ENCODE measurements at places on chromosomes 1 and 21. TPM values are rescaled to one million over a fixed set of nuclear protein-coding genes. Genes with fewer than 3 reads are reported as not detected.
A peak's percentile ranks its signal among the peaks of the same experiment; 100 is the strongest.

GRCh38 chr1:3160647-3161145, 91.7 kb downstream of the PRDM16 start:
- H3K4me3 ChIP-seq: no peak overlapping the region
- peak overlapping the region; percentile 72 for H3K27ac ChIP-seq
- no peaks in the 10 kb centered on the region for H3K36me3 ChIP-seq
- DNase-seq: no peak
- H3K27me3 ChIP-seq: peaks cover 25% of the 10 kb centered on the region
- H3K4me1 ChIP-seq: peaks cover 25% of the 10 kb centered on the region

DNA sequence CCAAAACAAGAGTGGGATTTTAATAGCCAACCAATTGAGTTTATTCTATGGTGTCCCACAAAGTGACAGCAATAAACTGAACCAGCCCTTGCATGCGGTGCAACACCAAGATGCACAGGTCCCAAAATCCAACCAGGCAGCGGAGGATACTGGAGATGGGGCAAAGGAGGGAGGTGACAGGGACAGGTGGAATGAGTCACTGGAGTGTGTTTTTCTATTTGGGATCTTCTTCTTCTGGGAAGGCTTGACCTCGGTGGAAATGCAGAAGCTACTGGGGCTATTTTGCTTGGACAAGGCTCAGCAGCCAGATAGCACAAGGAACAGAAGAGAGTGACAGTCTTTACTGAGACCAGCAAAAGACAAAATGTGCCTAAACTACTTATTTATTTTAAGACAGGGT, 97.5 kb downstream of the PLXNA2 start:
- H3K4me1 ChIP-seq: peaks cover 30% of the 10 kb centered on the region
- H3K27me3 ChIP-seq: no peaks in the 10 kb centered on the region
- no peaks in the 10 kb centered on the region for H3K36me3 ChIP-seq
- DNase-seq: no peak

DNA sequence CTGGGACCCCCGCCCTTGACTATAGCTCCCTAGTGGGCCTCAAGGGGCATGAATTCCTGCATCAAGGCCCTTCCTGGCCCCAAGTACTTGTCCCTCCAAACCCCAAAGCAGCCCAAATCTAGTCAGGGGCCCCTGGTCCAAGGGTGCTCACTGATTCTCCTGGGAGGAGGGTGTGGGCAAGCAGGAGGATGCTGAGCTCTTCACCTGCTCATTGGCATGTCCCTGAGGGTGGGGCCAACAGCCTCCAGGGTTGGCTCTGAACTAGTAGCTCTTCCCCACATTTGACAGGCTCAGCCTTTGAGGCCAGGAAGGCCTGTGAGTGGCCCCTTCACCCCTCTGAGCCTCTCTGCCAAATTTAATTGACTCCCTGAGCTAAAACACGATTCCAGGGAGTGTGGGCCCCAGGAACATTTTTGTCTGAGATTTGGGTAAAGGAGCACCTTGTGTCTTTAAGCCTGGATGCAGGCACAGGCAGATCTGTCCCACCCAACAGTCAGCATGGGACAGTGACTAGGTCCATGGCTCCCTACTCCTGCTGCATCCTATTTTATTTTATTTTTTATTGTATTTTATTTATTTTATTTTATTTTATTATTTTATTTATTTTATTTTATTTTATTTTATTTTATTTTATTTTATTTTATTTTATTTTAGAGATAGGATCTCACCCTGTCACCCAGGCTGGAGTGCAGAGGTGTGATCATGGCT, 11.0 kb upstream of the WNT9A start:
- H3K4me1 ChIP-seq: peaks cover 3% of the 10 kb centered on the region
- DNase-seq: peak; percentile 14
- H3K36me3 ChIP-seq: no peaks in the 10 kb centered on the region
- no peaks in the 10 kb centered on the region for H3K27me3 ChIP-seq
- H3K27ac ChIP-seq: no peak overlapping the region

Gene C4BPA
- 24.6 TPM for total RNA-seq

- no peaks in the 10 kb centered on the region for H3K4me1 ChIP-seq
- no peaks in the 10 kb centered on the region for H3K27me3 ChIP-seq
- no peak for DNase-seq
- no peak overlapping the region for H3K4me3 ChIP-seq
Measured at GRCh38 chr21:24127651-24128050, 1479.6 kb downstream of the MRPL39 start.

GRCh38 chr1:28751315-28752060, 14.7 kb downstream of the YTHDF2 start:
- peaks cover 16% of the 10 kb centered on the region for H3K36me3 ChIP-seq
- DNase-seq: no peak
- no peak overlapping the region for H3K27ac ChIP-seq

Gene HPCA
- total RNA-seq: not detected

- no peak overlapping the region for H3K4me3 ChIP-seq
- DNase-seq: no peak
- peaks cover 4% of the 10 kb centered on the region for H3K4me1 ChIP-seq
- no peaks in the 10 kb centered on the region for H3K27me3 ChIP-seq
- H3K27ac ChIP-seq: no peak overlapping the region
Measured at GRCh38 chr1:243475966-243476365, 220.1 kb downstream of the SDCCAG8 start.

- H3K4me3 ChIP-seq: no peak overlapping the region
- H3K27me3 ChIP-seq: peaks cover 4% of the 10 kb centered on the region
- no peak overlapping the region for H3K27ac ChIP-seq
- DNase-seq: no peak
- no peaks in the 10 kb centered on the region for H3K4me1 ChIP-seq
Measured at GRCh38 chr21:38631206-38631605, 132.9 kb upstream of the ERG start.

DNA sequence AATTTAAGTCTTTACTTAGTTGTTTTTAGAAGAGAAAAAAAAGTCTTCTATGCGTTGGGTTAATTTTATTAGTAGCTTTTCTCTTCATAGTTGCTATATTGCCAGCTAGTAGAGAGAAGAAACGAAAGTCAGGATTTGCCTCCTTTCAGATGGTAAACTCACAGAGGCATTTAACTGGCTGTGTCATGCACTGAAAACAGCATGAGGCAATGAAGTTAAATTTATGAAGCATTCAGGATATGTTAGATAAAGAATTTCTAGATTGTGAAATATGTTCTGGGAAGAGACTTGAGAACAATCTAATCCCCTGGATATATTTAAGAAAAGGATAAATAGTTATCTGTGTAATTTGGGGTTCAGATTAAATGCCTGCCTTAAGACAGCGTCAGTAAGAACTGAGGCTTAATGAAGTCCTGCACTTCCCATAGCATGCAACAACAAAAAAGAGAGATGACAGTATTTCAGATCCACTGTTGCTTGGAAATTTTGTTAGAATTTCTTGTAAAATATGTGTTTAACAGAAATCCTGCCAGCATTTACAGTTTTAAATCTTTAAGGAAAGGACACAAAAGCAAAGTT, 1.7 kb downstream of the ANGPTL1 start:
- H3K36me3 ChIP-seq: no peaks in the 10 kb centered on the region
- no peaks in the 10 kb centered on the region for H3K27me3 ChIP-seq
- peaks cover 32% of the 10 kb centered on the region for H3K4me1 ChIP-seq

- no peak overlapping the region for H3K4me3 ChIP-seq
- H3K36me3 ChIP-seq: no peaks in the 10 kb centered on the region
- DNase-seq: no peak
- peak overlapping the region; percentile 52 for H3K27ac ChIP-seq
Measured at GRCh38 chr1:234638832-234639799, 29.1 kb upstream of the IRF2BP2 start.

Gene FMN2
- total RNA-seq: 0.87 TPM

Gene CFHR4
- total RNA-seq: not detected

DNA sequence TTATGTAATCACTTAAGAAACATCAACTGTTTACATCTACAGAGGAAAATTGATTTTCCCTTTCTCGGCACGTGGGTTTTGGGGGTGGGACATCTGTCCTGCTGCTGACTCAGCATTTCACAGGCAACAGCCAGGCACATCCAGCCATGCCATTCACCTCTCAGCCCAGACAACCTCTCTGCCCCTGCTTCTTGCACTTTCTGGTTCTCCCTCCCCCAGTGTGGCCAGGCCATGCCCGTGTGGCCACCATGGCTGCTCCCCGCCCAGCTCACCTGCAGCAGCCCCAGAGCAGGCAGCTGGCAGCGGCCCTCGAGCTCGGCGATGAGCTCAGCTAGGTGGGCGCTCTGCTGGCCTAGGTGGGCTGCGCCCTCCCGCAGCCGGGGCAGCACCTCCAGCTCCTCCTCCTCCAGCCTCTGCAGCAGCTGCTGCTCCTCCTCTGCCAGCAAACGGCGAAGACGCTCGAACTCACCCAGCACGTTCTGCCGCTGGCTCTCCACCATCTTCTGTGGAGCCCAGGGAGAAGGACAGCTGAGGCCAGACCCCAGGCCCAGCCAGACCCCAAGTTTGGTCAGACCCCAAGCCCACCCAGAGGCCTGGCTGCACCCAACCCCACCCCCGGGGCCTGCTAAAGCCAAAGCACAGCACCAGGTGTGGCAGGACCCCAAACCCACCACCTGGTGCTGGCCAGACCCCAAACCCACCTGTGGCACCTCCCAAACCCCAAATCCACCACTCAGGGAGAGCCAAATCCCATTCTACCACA, 5.8 kb downstream of the TRIM11 start:
- peaks cover 52% of the 10 kb centered on the region for H3K4me1 ChIP-seq
- peaks cover 38% of the 10 kb centered on the region for H3K36me3 ChIP-seq
- H3K4me3 ChIP-seq: no peak overlapping the region

- H3K4me1 ChIP-seq: peaks cover 55% of the 10 kb centered on the region
- DNase-seq: peak; percentile 96
- H3K27me3 ChIP-seq: no peaks in the 10 kb centered on the region
- peak within 1 kb of the TSS; percentile 84 for H3K4me3 ChIP-seq
Measured at GRCh38 chr1:6602669-6603237, at the start of gene KLHL21. TSS of gene KLHL21 (minus strand) at chr1:6602869. CDS start at chr1:6602817, 52 bp downstream.

- DNase-seq: no peak
- H3K4me3 ChIP-seq: no peak overlapping the region
- peaks cover 7% of the 10 kb centered on the region for H3K27me3 ChIP-seq
- H3K36me3 ChIP-seq: no peaks in the 10 kb centered on the region
- H3K27ac ChIP-seq: no peak overlapping the region
- peaks cover 7% of the 10 kb centered on the region for H3K4me1 ChIP-seq
Measured at GRCh38 chr1:57411262-57411661, 12.6 kb downstream of the DAB1 start.

GRCh38 chr1:187622545-187622944, 793.8 kb downstream of the PLA2G4A start:
- no peak overlapping the region for H3K27ac ChIP-seq
- no peak for DNase-seq

DNA sequence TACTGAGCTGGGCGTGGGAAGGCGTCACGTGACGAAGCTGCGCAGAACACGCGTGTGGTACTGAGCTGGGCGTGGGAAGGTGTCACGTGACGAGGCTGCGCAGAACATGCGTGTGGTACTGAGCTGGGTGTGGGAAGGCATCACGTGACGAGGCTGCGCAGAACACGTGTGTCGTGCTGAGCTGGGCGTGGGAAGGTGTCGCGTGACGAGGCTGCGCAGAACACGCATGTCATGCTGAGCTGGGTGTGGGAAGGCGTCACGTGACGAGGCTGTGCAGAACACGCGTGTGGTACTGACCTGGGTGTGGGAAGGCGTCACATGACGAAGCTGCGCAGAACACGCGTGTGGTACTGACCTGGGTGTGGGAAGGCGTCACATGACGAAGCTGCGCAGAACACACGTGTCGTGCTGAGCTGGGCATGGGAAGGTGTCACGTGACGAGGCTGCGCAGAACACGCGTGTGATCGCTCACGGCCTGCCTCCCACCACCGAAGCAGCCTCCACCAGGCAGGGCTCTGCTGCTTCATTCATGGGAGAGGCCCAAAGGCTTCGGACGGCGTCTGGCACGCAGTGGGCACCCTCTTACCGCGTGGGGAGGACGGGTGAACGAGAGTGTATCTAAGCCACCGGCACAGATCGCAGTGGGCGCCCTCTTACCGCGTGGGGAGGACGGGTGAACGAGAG, 24.0 kb downstream of the CFAP74 start:
- no peak overlapping the region for H3K27ac ChIP-seq
- H3K27me3 ChIP-seq: peaks cover 24% of the 10 kb centered on the region
- H3K4me3 ChIP-seq: no peak overlapping the region
- no peak for DNase-seq
- no peaks in the 10 kb centered on the region for H3K4me1 ChIP-seq

DNA sequence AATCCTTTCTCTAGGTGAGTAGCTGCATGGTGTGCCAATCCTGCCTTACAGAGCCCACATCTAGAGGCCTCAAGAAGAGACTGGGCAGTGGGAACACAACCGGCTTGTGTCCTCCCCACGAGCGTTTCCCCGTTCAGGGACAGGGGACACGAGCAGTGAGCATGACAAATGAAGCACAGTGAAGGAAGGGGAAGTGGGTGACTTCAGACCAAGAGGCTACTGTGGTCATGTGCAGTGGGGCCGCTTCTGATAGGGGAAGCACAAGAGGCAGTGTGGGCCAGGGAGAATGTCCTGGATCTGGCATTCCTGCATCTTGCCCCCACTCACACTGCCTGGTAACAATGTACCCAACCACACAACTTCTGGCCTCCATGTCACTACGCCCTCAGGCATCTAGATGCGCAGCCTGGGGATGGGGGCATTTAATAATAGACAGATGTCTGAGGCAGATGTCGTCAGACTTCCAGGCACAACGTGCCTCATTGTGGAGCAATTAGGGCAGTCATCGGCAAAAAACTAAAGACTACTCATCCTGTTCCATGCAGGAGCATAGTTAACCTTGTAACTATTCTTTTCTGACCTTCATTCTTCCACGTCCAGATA, 155.6 kb upstream of the NBPF11 start:
- H3K4me3 ChIP-seq: no peak overlapping the region
- no peaks in the 10 kb centered on the region for H3K4me1 ChIP-seq
- peaks cover 41% of the 10 kb centered on the region for H3K27me3 ChIP-seq
- H3K36me3 ChIP-seq: no peaks in the 10 kb centered on the region
- no peak for DNase-seq

- H3K27ac ChIP-seq: peak overlapping the region; percentile 74
- no peak overlapping the region for H3K4me3 ChIP-seq
- H3K4me1 ChIP-seq: peaks cover 80% of the 10 kb centered on the region
- H3K27me3 ChIP-seq: no peaks in the 10 kb centered on the region
- H3K36me3 ChIP-seq: peaks cover 8% of the 10 kb centered on the region
- DNase-seq: peak; percentile 81
Measured at GRCh38 chr1:33007190-33008050, 29.3 kb downstream of the AK2 start.

- H3K36me3 ChIP-seq: no peaks in the 10 kb centered on the region
- H3K4me1 ChIP-seq: no peaks in the 10 kb centered on the region
- H3K4me3 ChIP-seq: no peak overlapping the region
- H3K27ac ChIP-seq: no peak overlapping the region
- DNase-seq: no peak
Measured at GRCh38 chr1:175494011-175494554, 249.3 kb downstream of the TNR start.

- H3K4me1 ChIP-seq: no peaks in the 10 kb centered on the region
- no peak for DNase-seq
- H3K36me3 ChIP-seq: no peaks in the 10 kb centered on the region
- H3K27ac ChIP-seq: no peak overlapping the region
Measured at GRCh38 chr1:38950553-38950952, 8.9 kb upstream of the RHBDL2 start.

DNA sequence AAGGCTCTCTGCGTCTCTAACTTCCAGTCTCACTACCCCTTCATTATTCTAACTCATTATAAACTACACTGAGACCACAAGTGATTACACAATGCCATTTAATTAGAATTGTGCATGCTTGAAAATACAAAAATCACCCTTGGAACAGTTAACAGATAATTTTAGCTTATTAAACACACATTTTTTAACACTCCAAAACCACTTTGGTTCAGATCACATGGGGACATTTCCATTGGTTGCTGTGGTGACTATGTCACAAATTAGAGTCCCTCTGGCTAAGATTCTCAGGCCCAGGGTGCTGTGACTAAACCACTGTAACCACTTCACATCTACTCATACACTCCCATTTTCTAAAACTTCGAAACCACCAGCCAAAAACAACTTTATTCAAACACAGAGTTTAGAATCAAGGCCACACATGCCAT, 43.0 kb downstream of the JAK1 start:
- H3K27me3 ChIP-seq: no peaks in the 10 kb centered on the region
- peaks cover 46% of the 10 kb centered on the region for H3K4me1 ChIP-seq
- no peak for DNase-seq
- no peak overlapping the region for H3K4me3 ChIP-seq
